ENCODE measurements at places on chromosomes 7 and 10. TPM values are rescaled to one million over a fixed set of nuclear protein-coding genes. Genes with fewer than 3 reads are reported as not detected.

GRCh38 chr7:142436601-142437000 is 178.7 kb upstream of the PRSS58 start:
- DNase-seq, result no peak

CASTOR2 gene
- 40.0 TPM for total RNA-seq

GRCh38 chr10:61438141-61438988 is 14.8 kb downstream of the TMEM26 start:
- no peak for DNase-seq

DNA sequence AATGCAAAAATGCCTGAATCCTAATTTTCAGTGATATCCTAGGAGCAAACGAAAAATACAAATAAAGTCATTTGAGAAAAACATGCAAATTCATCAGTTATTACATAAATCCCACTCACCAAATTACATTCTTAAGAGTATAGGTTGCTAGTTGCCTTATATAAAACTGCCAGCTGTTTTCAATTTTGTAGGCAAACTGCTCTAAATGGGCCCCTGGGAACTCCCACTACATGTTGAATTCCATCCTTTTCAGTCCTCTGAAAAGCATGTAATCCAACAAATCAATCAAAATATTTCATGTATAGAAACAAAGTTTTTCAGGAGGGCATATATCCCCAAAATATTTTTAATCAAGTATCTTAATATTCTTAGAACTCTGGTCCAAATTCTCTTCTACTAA is 2.1 kb upstream of the JMJD1C start:
- no peak for DNase-seq

GRCh38 chr10:103812432-103812831 is 42.9 kb downstream of the SH3PXD2A start:
- no peak for DNase-seq

All from vagina (tissue), 2 donors.